ENCODE measurements at places on chromosomes 3 and 15.

DNA sequence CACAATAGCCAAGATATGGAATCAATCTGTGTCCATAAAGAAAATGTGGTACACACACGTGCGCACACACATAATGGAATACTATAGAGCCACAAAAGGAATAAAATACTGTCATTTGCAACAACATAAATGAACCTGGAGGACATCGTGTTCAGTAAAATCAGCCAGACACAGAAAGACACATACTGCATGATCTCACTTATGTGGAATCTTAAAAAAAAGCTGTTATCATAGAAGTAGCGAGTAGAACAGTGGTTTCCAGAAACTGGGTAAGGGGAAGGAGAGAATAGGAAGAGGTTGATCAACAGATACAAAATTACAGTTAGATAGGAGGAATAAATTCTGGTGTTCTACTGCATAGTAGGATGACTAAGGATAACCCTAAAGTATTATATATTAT is 11.1 kb downstream of the ATOSA start:
- no peak for DNase-seq

GRCh38 chr15:90883976-90884718 is at the start of gene FES:
Gene FES (plus strand): TSS chr15:90884504. CDS start chr15:90885046, 542 bp downstream.
- DNase-seq, result peak; percentile 89

GRCh38 chr3:186962445-186962844 is 32.1 kb downstream of the ST6GAL1 start:
- DNase-seq, result no peak

GRCh38 chr3:192929146-192929545 is 11.5 kb upstream of the MB21D2 start:
- no peak for DNase-seq

DNA sequence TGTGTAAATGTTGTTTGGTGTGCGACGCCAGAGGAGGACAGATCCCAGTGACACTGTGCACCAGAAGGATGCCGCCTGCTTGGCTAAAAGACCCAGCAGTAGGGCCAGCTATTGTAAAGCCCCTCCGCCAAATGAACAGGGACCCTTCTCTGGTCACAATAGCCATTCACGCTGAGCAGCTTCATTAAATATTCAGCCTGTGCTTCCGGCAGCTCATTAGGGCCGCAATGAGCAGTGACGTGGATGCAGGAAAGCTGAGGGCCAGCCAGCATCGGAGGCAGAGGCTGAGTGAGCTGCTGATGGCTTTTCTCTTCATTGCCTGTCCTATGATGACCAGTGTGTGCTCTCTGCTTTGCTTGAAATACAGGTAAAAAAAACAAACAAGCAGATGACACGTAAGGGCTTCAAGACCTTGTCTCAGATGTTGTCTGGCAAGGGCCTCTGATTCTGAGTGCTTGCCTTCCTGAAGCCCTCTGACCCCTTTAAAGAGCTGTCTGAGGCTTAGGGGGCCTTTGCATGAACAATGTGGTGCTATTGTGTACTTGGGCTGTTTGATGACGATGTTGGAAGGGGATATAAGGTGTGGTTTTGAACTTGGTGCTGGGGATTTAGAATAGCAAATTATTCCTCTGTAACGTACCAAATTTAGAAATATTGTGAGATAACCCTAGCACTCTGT is 130.4 kb downstream of the FEZF2 start:
- no peak for DNase-seq

GRCh38 chr3:150006794-150007193 is 36.1 kb upstream of the PFN2 start:
- no peak for DNase-seq

Data from aorta (tissue), 5 donors.